NCI-H446 (cell line): ENCODE measurements at places on chromosomes 3 and 15.
A peak's percentile ranks its signal among the peaks of the same experiment; 100 is the strongest.

DNA sequence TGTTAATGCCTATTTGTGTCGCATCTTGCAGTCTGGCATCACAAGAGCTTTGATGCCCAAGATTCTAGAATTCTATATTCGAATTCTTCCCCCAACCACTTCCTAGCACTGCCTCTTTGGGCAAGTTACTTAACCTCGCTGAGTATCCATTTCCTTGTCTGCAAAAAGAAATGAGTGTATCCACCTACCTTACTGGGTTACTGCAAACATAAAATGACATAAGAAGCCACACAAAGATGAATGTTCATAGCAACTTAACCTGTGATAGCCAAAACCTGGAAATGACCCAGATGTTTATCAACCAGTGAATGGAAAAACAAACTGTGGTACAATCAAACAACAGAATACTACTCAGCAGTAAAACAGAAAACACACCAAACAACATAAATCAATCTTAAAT lies 24.9 kb downstream of the RFTN1 start:
- no peak for DNase-seq

GRCh38 chr3:140432229-140432669 lies 245.6 kb upstream of the TRIM42 start:
- DNase-seq = no peak

DNA sequence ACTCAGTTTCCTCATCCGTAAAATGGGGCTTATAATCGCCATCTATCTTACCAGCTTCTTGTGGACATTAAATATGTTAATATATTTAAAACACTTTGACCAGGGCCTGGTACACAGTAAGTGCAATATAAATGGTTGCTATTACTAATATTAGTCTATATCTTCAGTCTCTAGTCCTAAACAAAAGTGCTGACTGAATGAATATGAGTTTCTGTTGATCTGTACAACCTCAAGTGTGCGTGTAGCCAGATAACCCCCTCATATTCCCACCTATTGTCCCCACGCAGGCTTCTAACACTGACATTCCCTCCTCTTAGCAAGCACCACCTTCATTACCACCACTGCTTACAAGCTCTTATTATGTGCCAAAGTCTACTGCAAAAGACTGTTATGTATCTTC lies 27.6 kb upstream of the LMCD1 start:
- DNase-seq = no peak

- no peak for DNase-seq
Observed at GRCh38 chr15:100919481-100920405, 586 bp downstream of the LRRK1 start.

GRCh38 chr3:134941820-134942219 lies 146.8 kb downstream of the EPHB1 start:
- no peak for DNase-seq

- no peak for DNase-seq
Observed at GRCh38 chr3:196735751-196736150, 3.9 kb upstream of the PAK2 start.

GRCh38 chr3:40978442-40978841 lies 220.9 kb upstream of the CTNNB1 start:
- no peak for DNase-seq

GRCh38 chr3:88114878-88115549 lies 34.7 kb upstream of the C3orf38 start:
- DNase-seq = no peak

DNA sequence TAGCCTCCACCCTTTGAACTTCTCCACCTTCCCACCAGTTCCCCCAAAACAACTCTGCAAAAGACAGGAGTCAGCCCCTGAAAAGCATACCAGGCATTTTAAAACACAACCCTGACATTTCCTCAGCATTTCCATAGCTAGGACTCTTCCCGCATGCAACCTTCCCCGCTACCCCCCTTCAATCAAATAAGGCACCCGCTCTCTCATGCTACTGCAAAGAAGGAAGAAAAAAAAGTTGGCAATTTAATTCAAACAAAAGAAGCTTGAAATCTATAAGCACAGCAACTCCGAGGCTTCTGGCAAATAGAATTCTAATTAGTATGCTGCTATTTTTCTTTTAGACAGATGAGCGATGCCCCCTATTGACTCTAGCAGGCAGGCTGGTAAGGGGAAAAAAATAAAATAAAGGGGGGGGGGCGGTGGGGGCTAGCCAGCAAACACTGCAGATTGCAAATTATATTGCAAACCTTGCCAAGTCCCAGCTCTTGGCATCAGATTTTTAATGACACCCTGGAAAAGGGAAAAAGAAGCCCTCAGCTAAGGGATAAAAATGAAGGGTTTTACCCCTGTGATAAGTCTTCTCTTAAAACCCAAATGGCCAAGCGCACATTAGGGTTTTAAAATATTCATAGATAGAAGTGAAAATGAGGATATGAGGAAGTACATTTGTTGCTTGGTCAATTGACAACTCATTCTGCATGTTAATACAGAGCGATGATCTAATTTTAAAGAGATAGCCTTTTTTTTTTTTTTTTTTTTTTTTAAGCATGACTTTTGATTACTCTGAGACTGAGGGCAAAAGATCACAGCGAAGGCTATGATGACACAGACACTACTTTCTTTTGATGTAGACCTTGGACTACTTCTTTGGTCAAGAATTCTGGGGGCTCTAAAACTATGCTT lies 255.2 kb downstream of the NR2F2 start:
- no peak for DNase-seq

DNA sequence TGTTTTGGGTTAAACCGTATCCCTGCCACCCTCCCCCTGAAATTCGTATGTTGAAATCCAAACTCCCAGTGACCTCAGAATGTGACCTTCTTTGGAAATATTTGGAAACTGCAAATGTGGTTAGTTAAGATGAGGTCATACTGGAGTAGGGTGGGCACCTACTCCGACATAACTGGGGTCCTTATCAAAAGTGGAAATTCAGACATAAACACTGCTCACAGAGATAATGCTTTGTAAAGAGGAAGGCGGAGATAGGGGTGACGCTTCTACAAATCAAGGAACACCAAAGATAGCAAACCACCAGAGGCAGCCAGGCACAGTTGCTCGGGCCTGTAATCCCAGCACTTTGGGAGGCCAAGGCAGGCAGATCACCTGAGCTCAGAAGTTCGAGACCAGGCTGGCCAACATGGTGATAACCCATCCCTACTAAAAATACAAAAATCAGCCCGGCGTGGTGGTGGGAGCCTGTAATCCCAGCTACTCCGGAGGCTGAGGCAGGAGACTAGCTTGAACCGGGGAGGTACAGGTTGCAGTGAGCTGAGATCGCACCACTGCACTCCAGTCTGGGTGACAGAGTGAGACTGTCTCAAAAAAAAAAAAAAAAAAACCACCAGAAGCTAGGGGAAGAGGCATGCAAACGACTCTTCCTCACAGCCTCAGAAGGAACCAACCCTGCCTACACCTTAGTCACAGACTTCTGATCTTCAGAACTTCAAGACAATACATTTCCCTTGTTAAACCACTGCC lies 51.1 kb upstream of the CHD2 start:
- DNase-seq = no peak

- DNase-seq = no peak
Observed at GRCh38 chr15:67144609-67145311, 79.4 kb downstream of the SMAD3 start.

DNA sequence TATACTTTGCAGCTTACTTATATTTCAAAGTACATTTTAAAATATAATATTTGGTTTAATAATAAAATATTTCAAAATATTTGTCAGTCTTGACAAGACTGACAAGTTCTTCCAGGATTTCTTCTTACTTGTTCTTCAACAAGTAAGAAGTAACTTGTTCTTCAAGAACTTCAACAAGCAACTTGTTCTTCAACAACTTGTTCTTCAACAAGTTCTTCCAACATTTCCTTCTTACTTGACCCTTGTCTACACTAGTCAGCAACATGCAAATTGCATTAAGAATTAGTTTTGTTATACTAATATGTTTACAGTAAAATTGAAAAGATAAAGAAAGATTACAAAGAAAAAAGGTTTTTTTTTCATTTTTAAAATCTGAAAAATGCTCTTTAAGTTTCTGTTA lies 731.7 kb downstream of the NSUN3 start:
- no peak for DNase-seq

GRCh38 chr3:60269377-60269776 lies 981.9 kb downstream of the FHIT start:
- DNase-seq = no peak

GRCh38 chr15:80199366-80199765 lies 46.6 kb downstream of the FAH start:
- DNase-seq = no peak

DNA sequence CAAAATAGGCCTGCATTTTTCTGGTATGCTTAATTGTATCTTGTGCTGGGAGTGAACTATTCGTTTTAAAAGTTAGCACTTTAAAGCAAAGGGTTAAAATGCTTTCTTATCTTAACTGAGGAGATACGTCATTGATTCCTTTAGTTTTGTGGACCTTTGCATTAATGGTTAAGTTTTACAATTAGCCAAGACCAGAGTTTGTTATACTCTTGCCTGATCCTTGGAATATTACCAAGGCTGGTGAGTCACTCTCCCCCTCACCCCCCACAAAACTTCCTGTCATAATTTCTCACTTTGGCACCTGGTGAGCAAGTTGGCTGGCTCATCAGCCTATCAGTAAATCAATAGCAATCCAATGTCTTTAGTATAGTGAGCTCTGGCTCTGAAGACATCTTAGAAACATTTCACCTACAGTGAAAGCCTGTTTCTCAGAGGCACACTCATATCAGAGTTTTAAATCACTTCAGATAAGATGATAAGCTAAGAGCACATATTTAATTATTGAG lies 26.7 kb downstream of the SLC2A2 start:
- peak; percentile 70 for DNase-seq

GRCh38 chr3:119637679-119638477 lies 22.5 kb downstream of the POPDC2 start:
- no peak for DNase-seq
